Motor neuron (in vitro differentiated cells): ENCODE measurements at places on chromosomes 2 and 18. TPM values are rescaled to one million over a fixed set of nuclear protein-coding genes. Genes with fewer than 3 reads are reported as not detected.

The IL36RN gene
- 0.51 and 1.1 TPM in 2 replicates for total RNA-seq

The MAPK4 gene
- 0.94 and 1.0 TPM in 2 replicates for total RNA-seq

DNA sequence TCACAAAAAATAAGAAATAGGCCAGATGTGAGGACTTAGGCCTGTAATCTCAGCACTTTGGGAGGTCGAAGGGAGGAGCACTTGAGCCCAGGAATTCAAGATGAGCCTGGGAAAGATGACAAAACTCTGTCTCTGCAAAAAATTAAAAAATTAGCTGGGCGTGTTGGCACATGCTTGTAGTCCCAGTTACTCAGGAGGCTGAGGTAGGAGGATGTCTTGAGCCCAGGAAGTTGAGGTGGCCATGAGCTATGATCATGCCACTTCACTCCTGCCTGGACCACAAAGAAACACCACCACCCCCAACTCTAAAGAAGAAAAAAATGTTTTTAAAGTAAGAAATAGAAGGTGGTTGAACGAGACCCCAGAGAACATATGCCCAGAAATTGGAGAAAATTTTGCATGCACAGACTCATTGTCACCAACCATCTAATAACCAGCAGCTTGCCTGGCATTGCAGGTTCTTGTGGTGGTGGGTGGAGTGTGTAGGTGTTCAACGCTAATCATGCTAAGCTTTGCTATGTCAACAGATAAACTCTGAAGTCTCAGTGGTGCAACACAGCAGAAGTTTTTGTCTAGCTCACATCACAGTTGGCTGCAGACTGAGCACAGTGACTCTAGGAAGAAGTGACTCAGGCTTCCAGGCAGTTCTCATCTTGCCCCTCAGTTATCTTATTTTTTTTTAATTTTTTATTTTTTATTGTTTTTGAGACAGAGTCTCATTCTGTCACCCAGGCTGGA, 18.6 kb downstream of the ARL4C start:
- ATAC-seq, result no peak

GRCh38 chr2:76506538-76506937, 795.8 kb upstream of the GCFC2 start:
- no peak for ATAC-seq

DNA sequence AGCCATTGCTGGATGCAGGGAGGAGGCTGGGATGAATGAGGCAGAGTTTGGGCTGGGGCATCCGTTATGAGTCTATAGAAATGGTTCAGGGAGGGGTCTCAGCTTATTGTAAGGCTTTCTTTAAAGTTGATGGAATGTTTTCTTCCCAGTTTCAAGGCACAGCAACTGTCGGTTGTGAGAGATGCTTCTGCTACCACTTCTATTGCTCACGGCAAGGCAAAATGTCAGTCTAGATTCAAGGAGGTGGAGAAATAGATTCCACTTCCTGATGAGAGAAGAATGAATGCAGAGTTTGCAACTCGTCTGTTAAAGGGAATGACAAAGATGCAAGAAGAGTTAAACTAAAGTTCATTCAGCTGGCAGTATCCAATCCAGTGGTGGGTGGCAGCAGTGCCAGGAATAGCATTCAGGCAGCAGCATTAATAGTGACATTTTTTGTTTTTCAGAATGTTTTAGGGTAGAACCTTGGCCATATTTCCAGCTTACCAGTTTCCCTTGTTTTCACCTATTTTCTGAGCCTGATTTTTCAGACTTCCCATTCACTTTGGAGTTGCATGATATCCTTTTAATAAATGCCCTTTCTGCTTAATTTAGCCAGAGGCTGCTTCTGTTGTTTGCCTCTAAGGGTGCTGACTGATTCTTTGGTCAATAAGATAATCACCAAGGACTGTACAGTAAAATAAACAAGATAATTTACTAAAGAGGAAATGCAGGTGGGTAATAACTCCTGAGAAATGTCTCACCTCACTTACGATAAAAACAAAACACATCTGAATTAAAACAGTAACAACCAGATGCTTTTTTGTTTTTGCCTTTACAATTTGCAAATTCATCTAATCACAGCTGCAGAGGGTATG, 138.4 kb downstream of the RPIA start:
- no peak for ATAC-seq

The STARD6 gene
- not detected in 2 replicates for total RNA-seq

The GBX2 gene
- total RNA-seq, result 0.36 TPM in 1 of 2 replicates, not detected in the other
